ENCODE measurements at places on chromosomes 3 and 15. TPM values are rescaled to one million over a fixed set of nuclear protein-coding genes. Genes with fewer than 3 reads are reported as not detected.

- no peak for DNase-seq
Observed at GRCh38 chr15:69434238-69434637, 18.4 kb upstream of the RPLP1 start.

- no peak for DNase-seq
Observed at GRCh38 chr3:138296639-138297038, 33.0 kb downstream of the NME9 start.

GRCh38 chr3:157257101-157257500 lies 97.2 kb upstream of the CCNL1 start:
- no peak for DNase-seq

DNA sequence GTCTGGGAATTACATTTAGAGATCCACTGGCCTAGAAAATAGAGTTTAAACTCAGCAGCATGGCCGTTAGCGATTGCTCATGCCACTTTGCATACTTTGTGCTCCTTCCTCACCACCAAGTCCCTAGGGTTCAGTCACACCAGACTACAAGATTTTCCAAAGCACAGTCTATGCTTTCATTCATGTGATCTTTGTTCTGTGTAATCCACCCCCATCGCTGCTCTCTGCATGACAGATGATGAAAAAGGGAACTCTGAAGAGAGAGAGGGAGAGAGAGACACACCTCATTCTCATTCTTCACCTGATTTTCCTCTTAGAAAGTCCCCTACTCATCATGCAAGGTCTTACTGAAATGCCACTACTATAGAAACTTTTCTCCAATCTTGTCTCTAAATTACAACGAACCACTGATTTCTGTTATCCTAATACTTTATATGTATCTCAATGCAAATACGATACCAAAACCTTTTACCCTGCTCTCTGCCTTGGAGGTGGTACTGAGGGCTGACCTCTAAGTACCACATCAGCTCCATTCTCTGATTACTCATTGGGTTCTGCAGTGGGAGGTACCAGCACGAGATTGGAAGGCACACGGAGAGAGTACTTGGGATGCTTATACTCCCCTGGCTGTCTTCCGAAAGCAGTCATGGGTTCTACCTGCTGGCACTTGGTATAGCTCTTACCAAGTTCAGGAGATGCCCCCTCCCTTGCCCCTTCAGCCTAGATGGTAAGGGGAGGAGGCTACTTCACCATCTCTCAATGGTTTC lies 1.1 kb upstream of the PARP15 start:
- no peak for DNase-seq

- DNase-seq = no peak
Observed at GRCh38 chr15:91203619-91204203, 103.7 kb downstream of the SV2B start.

DNA sequence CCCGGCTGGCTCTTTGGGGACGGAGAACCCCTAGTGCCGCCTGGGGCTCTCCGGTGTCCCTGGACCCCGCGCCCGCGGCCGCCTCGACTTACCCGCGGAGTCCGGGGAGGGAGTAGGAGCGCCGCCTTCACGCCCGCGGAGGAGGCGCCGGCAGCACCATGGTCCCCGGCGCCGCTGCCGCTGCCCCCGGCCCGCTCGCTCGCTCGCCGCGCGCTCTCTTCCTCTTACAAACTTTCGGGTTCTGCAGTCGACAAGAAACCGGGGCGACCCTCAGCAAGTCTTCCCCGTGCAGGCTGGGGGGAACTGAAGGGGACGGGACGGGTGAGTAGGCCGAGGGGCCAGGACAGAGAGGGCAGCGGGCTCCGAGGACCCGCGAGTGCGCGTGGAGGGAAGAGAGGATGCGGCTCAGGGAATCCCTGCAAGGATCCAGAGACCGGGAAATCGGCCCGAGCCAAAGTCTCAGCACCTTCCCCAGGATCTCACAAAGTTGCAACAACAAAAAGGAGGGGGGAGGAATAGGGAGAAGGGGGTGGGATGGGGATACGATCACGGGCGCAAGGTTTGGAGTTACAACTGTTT lies 2.0 kb downstream of the FOXP1 start:
- DNase-seq = no peak

DNA sequence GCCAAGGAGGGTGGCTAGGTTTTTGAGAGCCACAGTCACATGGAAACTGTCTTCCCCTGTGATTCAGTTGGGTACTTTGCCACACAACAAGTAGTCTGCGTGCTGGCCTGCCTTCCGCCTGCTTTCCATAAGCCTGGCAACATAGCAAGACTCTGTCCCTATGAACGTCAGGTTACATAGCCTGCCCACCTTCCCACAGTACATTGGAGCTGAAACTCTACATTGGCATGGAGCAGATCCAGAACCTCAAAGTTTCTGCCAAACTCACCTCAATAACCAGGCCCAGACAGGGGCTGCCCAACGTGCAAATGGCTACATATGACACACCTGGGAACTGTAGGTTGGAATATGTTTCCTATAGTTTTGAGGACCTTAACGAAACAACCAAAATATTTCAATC lies 140.6 kb upstream of the PRICKLE2 start:
- no peak for DNase-seq

DNA sequence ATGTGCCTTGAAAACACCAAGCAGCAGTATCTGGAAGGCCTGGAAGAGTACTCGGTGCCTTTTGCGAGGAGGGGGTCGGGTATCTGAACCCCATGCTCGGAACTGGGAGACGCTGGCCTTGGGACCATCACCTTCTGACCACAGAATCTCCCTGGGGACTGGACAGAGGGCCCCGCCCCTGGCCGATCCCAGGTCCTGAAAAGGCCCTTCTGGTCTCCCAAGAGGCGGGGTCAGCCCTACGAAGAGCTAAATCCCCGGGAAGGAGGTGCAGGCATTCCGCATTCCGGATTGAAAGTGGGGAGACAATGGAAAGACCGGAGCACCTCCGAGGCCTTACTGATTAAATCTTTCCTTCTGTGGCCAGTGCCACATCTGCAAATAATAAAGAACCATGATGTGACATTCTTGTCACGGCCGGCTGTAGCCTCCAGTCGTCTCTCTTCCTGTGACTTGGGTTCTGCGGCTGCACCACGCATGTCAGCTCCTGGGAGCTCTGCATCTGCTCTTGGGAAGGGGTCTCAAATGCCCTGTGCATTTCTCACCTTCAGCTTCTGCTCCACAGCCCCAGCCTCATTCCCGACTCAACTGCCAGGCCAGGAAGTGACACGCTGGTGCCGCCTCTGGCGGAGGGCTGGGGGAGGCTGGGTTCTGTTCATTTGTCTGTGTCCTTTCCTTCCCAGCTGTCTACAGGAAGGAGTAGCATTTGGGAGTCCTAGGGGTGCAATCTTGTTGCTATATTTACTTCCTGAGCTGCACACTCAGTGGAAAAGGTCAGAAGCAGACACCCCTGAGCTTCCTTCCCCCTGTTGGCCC lies 173.5 kb downstream of the KLF13 start:
- no peak for DNase-seq

IL17RD gene
- total RNA-seq = 5.4 TPM

PLA2G4D gene
- total RNA-seq = 0.13 TPM

TGM5 gene
- 0.91 TPM for total RNA-seq

Measured in ureter (tissue), 1 donor.